ENCODE measurements at places on chromosomes 16 and 17. TPM values are rescaled to one million over a fixed set of nuclear protein-coding genes. Genes with fewer than 3 reads are reported as not detected.

DNA sequence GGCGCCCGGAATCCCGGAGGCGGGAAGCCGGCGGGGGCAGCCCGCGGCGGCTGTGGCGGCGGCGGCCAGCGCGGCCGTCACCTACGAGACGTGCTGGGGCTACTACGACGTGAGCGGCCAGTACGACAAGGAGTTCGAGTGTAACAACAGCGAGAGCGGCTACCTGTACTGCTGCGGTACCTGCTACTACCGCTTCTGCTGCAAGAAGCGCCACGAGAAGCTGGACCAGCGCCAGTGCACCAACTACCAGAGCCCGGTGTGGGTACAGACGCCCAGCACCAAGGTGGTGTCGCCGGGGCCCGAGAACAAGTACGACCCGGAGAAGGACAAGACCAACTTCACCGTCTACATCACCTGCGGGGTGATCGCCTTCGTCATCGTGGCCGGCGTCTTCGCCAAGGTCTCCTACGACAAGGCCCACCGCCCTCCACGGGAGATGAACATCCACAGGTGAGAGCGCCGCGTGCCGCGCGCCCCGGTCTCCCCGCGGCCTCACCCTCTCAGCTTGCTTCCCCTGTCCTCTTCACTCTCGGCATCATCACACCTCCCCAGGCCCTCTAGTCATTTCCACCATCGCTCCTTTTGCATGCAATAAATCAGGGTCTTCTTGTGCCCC, 706 bp downstream of the SHISA6 start:
- no peak for DNase-seq

DNA sequence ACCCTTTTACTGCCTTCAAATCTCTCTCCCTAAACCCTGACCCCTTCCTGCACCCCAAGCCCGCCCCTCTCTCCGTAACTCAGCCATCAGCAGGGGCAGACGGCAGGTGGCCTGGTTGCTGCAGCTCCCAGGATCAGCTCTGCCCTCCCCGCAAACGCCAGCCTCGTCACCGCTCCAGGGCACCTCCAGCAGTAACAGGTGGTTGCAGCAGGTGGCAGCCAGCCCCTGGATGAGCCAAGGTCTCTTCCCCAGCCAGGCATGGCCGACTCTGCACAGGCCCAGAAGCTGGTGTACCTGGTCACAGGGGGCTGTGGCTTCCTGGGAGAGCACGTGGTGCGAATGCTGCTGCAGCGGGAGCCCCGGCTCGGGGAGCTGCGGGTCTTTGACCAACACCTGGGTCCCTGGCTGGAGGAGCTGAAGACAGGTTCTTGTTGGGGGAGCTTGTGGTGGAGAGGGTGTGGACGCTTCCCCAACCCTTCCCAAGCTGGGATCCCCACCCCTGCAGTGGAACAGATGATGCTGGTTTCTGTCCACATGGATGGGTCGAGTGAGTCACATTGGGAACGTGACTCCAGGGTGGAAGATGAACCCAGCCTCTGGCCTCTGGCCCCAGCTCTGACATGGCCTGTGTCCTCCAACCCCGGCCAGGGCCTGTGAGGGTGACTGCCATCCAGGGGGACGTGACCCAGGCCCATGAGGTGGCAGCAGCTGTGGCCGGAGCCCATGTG, 558 bp downstream of the HSD3B7 start:
- peak; percentile 87 for DNase-seq

DNA sequence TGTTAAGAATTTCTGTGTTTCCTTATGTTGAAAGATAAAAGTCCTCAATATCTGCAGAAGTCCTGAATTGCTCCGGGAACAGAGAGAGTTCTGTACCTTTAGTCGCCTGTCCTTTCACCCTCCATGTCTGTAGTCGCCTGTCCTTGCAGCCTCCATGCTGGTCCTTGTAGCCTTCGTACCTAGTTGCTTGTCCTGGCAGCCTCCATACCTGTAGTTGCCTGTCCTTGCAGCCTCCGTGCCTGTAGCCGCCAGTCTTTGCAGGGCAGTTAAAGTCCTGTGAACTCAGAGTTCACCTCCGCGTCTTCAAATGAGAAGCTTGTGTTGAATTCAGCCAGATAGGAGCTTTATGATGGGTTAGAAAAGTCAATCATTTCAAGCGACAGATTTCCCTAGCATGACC, 19.5 kb upstream of the ITGAX start:
- DNase-seq, result peak; percentile 19

- DNase-seq, result no peak
These were observed 229.8 kb downstream of the MAF start for GRCh38 chr16:79370736-79371135.

GRCh38 chr16:89711601-89712273, 9.0 kb downstream of the VPS9D1 start:
- DNase-seq, result peak; percentile 69

- no peak for DNase-seq
These were observed 340.7 kb downstream of the SLC39A11 start for GRCh38 chr17:72751746-72752145.

- DNase-seq, result no peak
These were observed 46.1 kb upstream of the DNAJA2 start for GRCh38 chr16:47019568-47019967.

- no peak for DNase-seq
These were observed 2.1 kb downstream of the CSNK1D start for GRCh38 chr17:82271401-82271800.

The ARSG gene
- polyA plus RNA-seq, result 1.3 TPM

DNA sequence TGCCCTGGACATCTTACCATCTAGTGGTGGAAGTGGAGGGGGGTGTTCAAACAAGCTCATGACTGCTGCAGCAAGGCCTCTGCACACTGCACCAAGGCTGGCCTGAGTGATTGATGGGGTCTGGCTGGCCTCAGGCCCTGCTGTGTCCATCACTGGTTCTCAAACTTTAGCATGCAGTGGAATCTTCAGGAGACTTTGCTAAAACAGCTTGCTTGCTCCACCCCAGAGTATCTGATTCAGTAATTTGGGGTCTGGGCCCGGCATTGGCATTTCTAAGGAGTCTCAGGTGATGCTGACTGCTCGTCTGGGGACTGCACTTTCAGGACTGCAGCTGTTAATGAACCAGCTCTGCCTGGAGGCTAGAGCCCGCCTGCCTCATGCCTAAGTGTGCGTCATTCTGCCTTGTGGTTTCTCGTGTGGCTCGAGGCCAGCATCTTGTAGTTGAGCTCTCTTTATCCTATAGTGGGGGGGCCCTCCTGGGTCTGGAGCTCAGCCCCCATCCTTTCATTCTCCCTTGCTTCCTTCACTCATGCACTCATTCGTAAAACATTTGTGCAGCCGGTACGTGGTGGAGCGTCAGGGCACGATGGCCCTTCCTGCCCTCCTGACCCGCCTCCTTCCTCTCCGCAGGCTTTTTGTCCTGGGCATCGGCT, 4.1 kb downstream of the MGAT5B start:
- no peak for DNase-seq

DNA sequence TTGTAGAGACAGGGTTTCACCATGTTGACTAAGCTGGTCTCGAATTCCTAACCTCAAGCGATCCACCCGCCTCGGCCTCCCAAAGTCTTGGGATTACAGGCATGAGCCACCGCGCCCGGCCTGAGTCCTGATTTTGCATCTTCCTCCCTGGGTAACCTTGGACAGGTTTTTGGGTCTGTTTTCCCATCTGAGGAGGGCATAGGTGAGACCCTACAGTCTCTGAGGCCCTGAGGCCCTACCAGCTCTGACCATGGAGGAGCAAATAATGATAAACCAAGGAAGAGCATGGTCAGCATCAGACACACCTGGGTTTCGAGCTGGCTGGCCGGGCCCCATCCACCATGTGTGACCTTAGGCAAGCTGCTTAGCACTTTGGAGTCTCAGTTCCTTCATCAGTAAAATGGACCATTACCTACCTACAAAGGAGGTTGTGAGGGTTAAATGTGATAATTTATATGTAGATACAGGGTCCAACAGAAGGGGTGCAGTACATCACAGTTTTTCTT, 1.2 kb upstream of the NCBP3 start:
- DNase-seq, result no peak

- DNase-seq, result no peak
These were observed 77.8 kb downstream of the VMP1 start for GRCh38 chr17:59785091-59785799.

DNA sequence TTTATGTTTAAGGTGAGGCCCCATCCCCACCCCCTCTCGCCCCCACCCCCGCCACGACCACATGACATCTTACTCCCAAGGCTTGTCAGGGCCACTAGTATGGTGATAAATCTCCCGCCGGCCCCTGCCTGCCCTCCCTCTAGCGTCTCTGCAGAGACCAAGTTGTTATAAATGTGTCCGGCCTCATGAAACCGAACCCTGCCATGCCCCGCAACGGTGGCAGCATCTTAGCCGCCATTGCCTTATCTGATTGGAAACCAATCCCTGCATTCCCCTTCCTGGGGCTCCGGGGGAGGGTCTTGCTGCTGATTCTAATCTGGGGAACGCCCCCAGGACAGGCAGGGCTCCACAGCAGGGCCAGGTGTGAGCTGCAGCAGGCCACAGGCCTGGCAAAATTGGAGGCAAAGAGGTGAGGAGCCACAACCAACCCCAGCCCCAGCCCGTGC, 352.4 kb downstream of the C16orf95 start:
- no peak for DNase-seq

The PRR35 gene
- not detected for polyA plus RNA-seq

GRCh38 chr17:13067629-13068303, 49.9 kb upstream of the ELAC2 start:
- no peak for DNase-seq

The RNF43 gene
- 3.5 TPM for polyA plus RNA-seq

The ATXN1L gene
- 4.3 TPM for polyA plus RNA-seq

DNA sequence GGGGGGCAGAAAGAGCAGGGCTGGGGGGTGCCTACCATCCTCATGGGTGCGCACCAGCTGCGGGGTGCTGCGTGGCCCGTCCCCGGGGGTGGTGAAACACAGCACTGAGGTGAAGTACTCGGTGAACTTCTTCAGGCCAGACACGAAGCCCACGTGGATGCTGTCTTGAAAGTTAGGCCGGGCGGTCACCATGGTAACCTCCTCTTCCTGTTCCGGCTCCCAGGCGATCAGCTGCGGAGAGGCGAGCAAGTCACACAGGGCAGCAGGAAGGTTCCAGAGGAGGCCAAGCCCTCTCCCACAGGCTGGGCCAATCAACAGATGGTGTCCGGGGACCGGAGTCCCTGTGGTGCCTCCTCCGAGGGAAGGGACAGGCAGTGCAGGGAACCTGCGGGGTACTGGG, 90.1 kb upstream of the CDC42EP4 start:
- DNase-seq, result no peak

The CRYM gene
- 1.6 TPM for polyA plus RNA-seq

Measured in small intestine (tissue), 16 donors.